Activated T-helper 1 cell treated with Interleukin-2 at 50 U/mL for 16 hours (primary cell): ENCODE measurements at places on chromosomes 13 and 19.
A peak's percentile ranks its signal among the peaks of the same experiment; 100 is the strongest.

GRCh38 chr19:48513289-48514122 is 1.9 kb upstream of the LMTK3 start:
- DNase-seq = peak; percentile 50

DNA sequence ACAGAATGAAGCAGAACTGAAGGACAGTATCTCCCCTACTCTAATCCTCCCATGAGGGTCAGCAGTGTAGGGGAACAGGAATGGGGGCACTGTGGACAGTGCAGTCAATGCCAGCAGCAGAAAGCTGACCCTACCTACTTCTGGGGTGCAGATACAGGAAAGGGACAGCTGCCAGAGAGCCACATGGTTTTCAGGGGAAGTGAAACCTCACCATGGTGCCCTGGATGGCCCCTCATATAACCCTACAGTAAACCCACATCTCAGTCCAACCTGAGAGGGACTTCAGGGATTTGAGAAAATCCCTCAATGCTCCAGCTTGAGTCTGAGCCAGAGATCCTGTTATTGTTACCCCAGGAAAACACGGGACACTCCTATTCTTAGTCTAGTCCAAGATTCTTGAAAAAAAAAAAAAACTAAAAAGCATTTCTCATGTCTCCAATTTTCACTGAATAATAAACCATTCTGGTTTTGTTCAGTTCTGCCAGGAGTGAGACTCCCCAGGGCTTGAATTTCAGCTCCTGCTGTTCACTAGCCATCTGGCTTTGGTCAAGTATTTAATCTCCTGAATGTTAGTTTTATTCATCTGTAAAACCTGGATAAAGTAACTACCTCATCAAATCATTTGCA is 511.6 kb upstream of the ARGLU1 start:
- DNase-seq = no peak

DNA sequence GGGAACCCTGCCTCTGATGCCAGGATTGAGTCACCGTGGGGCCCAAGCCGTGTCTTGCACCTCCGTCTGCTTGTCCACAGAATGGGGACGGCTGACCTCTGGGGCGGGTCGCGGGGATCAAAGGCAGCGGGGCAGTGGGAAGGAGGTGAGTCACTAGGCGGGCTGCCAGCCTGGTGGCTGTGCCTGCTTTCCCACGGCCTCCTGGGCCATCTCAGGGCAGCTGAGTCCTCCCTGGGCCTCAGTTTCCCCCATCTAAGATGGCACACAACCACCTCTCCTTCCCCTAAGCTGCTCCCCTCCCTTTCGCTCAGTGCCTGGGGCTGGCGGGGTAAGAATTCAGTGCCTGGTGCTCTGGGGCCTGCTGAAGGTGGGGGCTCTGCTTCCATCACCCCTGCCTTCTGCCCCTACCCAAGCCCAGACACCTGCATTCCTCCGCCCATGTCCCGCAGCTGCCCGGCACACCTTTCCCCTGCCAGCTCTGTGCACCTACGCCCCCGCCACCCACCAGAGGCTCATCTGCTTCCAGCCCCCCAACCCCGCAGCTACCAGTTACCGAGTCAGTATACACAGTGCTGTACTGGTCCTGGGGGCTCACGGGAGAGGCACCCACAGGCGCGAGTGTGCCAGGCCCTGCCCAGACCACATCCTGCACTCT is 3.5 kb downstream of the MKNK2 start:
- DNase-seq = no peak

DNA sequence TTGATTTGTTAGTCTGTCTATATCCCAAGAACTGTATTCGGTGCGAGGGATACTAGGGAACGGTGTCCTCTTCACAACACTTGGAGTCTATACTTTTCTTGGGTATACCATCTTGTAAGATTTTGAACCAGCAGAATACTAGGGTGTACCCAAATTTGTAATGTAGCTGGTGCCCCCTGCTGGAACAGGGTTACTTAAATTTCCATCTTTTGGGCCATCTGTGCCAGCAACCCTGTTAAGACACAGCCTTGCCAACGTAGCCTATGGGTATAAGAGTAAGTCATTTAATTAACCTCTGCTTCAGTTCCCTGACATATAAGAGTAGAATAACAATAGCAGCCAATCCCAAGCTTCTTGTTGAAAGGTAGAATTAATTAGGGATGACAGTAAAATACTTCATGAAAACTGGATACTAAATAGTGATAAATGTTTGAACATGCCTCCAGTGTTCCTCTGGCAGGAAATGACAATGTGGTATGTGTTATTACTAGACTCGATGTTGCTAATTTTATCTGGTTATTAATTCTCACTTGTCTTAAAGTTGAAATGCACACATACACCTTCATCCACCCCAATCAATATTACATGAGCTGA is 607.6 kb downstream of the FGF9 start:
- DNase-seq = peak; percentile 39

DNA sequence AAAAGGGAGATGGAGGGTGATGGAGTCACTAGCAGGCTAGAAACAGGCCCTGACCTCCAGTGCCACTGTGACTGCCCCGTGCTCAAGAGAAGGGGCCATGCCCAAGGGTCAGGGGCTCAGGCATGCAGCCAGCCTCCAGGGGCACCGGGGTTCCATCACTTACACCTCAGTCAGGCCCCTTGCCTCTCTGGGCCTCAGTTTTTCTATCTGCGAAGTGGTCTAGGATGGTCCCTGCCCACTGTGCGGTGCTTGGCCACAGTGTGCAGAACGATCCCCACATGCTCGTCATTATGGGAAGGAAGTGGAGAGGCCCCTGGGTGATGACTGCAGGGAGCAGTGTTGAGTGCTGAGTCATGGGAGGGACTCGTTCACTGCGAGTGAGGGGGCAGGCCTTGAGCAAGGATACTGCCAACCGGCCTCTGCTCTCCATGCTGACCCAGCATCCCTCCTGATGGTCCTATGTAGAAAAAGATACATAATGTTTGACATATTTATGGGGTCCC is 23.1 kb downstream of the TMED1 start:
- no peak for DNase-seq

- DNase-seq = no peak
Observed at GRCh38 chr19:48355365-48355954, 8.3 kb downstream of the TMEM143 start.

GRCh38 chr19:366205-366783 is 21.7 kb upstream of the MIER2 start:
- DNase-seq = no peak

DNA sequence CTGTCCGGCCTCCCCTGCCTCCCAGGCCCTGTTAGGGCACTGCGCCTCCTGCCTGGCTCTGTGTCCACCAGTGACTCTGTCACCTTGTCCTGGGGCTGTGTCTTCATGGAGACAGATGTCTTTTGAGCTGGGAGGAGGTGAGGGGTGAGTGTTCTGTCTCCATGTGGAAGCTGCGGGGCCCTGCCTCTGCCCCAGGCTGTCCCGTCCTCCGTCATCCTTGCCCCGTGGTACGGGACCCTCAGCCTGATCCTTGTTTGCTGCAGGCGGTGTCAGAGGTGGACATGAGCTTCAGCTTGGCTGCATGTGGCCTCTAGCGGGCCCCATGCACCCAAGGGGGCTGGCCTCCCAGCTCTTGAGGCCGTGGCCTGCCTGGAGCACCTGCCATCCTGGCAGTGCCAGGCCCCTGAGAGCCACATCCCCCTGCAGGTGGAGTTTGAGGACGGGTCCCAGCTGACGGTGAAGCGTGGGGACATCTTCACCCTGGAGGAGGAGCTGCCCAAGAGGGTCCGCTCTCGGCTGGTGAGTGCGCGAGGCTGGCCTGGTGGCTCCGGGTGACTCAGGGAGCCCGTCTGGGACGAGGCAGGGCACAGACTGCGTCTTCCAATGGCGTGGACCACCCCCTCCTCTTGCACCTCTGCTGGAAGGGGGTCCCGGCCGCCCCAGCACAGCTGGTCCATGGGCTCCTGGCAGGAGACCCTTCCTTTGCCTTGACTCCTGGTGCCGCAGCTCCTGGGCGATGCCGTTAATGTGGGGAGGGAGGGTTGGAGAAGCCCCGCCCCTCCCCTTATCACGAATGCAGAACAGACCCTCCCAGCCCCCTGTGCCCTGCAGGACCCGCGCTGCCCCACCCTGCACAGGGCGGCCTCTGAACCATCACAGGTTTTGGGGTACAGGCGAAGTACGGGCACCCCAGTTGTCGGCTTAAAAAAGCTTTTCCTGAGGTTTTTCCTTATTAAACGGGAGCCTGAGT is 181.3 kb downstream of the KDM4B start:
- DNase-seq = no peak

GRCh38 chr13:42328672-42329071 is 56.7 kb downstream of the AKAP11 start:
- DNase-seq = no peak

- DNase-seq = no peak
Observed at GRCh38 chr13:73879346-73880015, 254.7 kb downstream of the KLF12 start.
